AG10803 (cell line): ENCODE measurements at places on chromosomes 11 and 22.

- peak; percentile 90 for DNase-seq
These were observed 19.6 kb upstream of the CARD10 start for GRCh38 chr22:37538590-37539357.

- no peak for DNase-seq
These were observed 66.1 kb downstream of the NFAM1 start for GRCh38 chr22:42365942-42366695.

DNA sequence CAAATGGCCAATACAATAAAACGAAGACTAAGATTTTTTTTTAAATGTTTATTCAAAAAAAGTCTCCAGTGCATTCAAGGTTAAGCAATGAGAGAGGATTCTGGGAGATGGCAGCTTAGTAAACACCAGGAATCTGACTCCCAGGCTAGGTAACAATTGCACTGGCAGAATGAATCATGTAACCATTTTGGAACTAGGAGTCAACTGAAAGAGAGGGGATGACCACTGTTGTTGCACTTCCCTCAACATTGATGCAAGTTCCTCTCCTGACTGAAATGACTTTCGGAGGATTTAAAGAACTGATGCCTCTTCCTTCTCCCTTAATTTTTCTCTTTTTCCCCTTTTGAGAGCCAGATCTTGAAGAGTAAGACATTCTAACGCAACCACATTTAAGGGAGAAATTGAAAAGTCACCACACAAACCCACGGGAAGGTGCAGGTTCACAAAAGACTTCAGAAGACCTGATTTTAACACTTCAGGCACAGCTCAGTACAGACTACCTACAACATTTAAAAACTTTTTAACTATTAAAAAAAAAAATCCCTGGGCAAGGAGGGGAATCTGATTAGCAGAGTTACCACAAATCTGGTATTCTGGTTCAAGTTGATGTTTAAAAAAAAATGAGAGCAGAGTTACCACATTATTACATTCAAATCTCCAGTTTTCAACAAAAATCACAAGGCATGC lies 56.8 kb downstream of the FCHSD2 start:
- DNase-seq, result peak; percentile 17

DNA sequence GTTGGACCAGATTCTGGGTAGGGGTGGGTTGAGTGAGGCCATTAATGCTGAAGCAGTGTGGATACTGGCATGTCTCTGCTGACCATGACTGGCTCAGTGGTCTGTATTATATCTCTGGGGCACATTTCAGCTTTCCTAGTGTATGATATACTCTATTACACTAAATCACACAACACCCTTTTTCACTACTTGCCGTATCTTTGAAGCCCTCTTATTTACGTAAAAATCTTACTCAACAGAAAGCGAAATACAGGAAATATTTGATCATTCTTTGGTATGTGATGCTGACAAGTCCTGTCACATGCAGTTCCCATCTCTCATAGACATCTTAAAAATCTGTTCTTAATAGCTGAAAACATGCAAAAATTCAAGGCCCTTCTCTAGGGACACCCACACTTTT lies 40.3 kb downstream of the OR5B17 start:
- DNase-seq, result peak; percentile 80

GRCh38 chr22:23305321-23305910 lies 125.1 kb downstream of the BCR start:
- peak; percentile 28 for DNase-seq

DNA sequence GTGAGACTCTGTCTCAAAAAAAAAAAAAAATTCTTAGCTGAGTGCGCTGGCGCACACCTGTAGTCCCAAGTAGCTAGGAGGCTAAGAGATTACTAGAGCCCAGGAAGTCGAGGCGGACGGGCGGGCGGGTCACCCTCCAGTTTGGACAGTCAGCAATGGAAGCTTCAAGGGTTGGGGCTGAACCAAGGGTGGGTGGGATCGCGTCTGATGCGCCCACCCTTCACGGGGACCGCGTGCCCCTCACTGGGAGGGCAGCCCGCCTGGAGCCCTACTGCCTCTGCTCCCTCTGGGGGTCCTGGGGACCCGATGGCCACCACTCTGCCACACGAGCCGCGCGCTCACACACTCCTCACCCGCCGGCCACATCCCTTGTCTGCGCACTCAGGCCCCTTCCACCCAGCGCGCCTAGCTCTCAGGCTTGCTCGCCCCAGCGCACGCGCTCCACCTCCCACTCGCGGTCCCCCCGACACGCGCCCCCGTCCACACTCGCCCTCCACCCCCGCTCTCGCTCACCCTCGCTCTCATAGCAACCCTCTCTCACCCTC lies 494 bp downstream of the CHID1 start:
- no peak for DNase-seq

DNA sequence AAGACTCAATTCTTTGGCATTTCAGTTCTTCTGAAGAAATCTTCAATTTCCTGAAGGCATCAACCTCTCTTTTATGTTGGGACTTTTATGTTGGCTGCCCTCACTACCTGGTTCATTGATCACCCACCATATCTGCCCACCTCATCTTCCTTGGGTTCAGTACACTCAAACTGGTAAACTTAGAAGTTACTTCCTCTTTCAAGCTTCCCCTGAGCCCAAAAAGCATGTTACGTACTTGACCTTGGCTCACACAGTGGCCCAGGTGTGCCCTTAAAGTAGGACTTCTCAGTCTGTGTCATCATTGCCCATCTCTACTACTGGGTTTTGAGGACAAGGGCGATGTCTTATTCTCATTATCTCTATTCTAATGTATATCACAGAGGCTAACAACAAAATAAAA lies 86.1 kb downstream of the GRIA4 start:
- DNase-seq, result no peak

DNA sequence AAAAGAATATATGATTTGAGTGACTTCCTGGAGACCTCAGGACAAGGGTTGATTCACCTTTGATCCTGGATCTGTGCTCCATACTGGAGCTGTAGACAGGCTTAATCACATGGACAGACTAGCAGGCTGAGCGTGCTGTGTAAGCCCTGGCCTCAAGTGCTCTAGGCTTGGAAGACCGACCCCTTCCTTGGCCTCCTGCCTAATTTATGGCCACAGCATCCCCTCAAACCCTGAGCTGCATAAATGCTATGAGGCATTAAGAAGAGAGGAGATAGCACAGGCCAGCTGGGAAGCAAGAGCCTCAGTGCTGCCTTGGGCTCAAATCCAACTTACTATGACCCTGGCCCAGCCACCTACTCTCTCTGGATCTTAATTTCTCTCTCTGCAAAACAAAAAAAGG lies 385.1 kb downstream of the BUD13 start:
- no peak for DNase-seq

- peak; percentile 40 for DNase-seq
These were observed 3.2 kb upstream of the C11orf91 start for GRCh38 chr11:33703788-33704187.

DNA sequence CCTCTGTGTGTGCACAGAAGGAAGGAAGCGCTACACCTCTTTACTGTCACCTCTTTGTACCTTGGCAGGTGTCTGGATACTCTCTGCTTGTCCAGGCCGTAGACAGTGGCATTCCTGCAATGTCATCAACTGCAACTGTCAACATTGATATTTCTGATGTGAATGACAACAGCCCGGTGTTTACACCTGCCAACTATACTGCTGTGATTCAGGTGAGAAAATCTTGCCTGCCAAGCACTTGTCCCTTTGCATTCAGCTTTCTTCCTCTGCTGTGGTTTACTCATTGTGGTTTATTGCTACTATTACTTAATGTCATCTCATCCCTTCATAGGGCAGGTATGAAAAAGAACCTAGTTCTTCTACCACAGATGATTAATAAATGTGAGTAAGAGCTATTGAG lies 131.9 kb upstream of the MTNR1B start:
- no peak for DNase-seq

- no peak for DNase-seq
These were observed 236.1 kb downstream of the NXPE2 start for GRCh38 chr11:114914231-114915005.

- no peak for DNase-seq
These were observed 255 bp upstream of the SYNGR1 start for GRCh38 chr22:39349506-39349966.

GRCh38 chr11:59284773-59285129 lies 72.0 kb upstream of the MPEG1 start:
- DNase-seq, result no peak

GRCh38 chr11:3014057-3014938 lies 22.2 kb upstream of the NAP1L4 start:
- DNase-seq, result no peak

DNA sequence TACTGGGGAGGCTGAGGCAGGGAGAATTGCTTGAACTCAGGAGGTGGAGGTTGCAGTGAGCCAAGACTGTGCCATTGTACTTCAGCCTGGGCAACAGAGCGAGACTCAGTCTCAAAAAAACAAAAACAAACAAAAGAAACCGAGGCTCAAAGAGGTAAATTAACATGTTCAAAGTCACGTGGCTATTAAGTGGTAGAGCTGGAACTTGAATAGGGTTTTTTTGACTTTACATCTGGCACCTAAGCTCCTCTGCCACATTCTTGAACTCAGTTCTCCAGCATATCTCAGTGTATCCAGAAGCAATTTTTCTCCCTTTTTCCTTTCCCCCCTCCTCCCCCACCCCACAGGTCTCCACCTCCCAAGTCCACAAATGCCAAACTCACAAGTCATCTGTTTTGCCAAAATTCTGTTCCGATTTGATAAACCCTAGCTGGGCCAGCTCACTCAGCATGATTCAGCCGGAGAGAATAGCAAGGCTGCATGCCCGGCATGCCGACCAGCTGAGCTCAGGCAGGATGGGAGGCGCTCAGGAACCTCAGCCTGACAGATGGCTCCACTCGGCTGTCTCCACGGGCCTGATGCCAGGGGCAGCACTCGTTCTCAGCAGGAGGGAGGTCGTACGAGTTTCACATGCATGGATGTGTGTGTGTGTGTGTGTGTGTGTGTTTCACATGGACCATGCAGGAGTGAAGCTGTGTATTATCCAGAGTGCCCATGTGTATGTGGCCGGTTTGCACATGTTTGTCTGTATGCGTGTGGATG lies 63.2 kb upstream of the RRAS2 start:
- DNase-seq, result peak; percentile 100

- no peak for DNase-seq
These were observed 75.6 kb upstream of the GRAMD1B start for GRCh38 chr11:123354371-123354975.

- DNase-seq, result peak; percentile 91
These were observed 39.7 kb downstream of the OR4D9 start for GRCh38 chr11:59550842-59551658.

DNA sequence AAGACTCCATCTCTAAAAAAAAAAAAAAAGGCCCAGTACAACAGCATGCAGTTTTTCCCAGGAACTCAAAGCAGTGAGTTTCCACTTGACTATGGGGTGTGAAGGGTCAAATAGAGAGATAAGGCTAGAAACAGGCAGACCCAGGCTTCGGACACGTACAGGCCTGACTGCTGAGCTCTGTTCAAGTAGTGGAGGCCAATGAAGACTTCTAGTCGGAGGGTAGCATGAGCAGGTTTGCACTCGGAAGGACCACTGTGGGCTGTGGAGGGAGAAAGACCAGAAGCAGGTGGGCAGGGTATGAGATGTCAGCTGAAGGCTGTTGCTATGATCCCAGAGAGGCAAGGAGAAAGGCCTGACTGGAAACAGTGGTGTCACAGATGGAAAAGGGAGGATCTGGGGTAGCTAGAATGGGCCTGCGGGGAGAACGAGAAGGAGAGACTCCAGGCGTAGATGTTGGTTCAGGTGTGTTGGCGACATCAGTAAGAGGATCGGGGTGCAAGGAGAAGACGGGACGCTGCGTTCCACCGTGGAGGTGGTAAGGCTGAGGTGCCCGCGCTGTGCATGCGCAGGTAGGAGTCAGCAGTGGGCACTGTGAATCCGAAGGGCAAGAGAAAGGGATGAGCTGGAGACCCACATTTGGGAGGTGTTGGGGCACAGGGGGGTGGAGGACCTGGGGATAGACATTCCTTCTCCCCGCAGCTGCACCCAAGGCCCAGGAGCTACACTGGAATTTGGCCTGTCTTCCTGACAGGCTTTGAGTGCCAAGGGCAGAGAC lies 49.4 kb upstream of the RAB1B start:
- no peak for DNase-seq

DNA sequence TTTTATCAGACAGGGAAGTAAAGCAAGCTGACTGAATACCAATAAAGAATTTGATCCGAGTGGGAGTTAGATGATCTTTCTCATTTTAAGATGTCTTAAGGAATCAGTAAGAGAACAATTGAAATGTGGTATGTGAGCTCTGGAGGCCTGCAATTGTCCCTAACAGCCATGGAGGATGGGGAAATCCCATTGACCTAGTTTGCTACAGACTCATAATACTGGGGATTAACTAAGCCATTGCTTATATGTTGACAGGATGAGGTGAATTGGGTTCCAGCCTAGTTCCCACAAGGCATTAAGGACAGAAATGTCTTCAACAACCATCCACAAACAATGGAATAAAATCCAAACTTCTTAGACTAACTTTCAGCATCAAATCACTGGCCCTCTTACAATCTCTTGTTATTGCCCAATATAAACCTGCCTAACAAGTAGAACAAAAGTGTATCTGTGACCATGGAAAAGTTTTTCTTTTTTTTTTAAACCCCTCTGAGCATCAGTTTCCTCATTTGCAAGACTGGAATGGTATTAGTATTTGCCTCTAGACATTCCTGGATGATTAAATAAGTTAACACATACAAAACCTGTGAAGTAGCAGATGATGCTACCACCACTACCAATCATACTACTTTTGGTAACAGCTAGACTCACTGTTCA lies 773.2 kb downstream of the DLG2 start:
- DNase-seq, result no peak

DNA sequence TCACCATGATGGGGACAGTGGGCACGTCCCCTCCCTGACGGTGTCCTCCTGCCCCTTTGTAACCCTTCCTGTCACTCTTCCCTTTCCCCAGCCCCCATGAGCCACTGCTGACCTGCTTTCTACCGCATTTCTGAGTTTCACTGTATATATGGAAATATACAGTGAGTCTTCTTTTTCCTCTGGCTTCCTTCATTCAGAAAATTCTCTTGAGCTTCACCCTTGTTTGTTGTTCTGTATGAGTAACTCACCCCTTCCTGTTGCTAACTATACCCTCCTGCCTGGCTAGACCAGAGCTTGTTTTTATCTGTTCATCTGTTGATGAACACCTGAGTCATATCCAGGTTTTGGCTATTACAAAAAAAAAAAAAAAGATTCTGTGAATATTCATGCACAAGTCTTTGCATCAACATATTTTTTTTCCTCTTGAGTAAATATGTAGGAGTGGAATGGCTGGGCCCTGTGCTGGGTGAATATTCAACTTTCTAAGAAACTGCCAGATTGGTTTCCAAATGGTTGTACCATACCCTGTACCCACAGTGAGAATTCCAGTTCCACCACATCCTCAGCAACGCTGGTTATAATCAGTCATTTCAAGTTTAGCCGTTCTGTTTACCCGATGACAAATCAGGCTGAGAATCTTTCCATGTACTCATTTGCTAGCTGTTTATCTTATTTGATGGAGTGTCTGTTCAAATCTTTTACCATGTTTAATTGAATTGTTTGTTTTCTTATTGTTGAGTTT lies 62.0 kb downstream of the IGF2 start:
- DNase-seq, result peak; percentile 55

- no peak for DNase-seq
These were observed 68.7 kb upstream of the WNT7B start for GRCh38 chr22:46045459-46046298.

GRCh38 chr22:43144949-43145348 lies 1.8 kb upstream of the MCAT start:
- no peak for DNase-seq
